ENCODE measurements at places on chromosomes 5 and 9.
A peak's percentile ranks its signal among the peaks of the same experiment; 100 is the strongest.

DNA sequence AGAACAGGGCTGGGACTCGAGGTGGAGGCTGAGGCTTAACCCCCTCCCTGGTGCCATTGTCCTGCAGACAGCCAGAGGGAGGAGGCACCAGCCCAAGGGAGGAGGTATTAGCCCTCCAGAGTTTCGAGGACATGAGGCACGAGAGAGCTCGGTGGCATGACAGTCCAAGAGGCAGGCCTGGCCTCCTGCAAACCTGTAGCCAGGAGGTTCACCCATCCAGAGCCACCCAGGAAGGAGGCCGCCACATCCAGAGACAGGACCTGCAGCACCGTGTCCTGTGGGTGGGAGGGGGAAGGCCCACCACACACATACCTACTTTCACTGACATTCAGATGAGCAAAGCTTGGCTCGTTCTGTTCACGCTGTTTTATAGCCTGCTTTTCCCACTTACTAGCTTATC, 75.2 kb upstream of the ADAMTS2 start:
- DNase-seq, result no peak

- DNase-seq, result no peak
Measured at GRCh38 chr5:76585783-76586217, 37.4 kb downstream of the F2RL2 start.

DNA sequence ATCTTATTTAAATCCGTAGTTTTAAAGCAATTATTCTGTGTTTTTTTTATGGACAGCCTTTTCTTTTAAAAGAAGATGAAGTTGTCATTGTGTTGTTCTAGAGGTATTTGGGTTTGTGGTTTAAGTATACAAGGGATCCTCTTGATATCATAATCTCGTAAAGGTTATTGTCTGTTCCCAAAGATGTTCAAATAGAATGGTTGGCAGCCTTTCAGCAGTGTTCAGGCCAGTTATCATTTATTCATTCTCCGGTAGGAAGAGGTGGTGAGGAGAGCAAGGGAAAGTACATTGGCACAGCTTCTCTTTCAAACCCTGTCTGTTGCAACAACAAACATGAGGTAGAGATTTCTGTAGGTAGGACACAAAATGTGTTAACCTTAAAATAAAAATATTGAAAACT, 147.0 kb downstream of the FOCAD start:
- no peak for DNase-seq

DNA sequence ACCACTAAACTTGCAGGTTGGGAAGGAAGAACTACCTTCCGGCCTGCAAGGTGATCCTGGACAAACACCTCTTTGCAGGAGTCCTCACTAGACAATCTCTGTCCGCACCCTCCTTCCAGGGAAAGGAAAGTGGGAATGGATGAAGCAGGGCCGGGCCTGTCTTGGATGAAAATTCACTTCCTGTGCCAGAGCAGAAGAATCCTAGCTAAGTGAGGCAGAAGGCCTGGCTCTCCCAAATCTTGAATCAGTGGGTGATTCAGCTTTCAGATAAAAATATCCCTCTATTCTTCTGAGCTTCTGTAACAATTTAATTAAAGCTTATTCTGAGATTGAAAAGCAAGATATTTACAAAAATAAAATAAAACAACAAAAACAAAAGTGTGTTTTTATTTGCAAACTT, 281.9 kb upstream of the TLE4 start:
- no peak for DNase-seq

DNA sequence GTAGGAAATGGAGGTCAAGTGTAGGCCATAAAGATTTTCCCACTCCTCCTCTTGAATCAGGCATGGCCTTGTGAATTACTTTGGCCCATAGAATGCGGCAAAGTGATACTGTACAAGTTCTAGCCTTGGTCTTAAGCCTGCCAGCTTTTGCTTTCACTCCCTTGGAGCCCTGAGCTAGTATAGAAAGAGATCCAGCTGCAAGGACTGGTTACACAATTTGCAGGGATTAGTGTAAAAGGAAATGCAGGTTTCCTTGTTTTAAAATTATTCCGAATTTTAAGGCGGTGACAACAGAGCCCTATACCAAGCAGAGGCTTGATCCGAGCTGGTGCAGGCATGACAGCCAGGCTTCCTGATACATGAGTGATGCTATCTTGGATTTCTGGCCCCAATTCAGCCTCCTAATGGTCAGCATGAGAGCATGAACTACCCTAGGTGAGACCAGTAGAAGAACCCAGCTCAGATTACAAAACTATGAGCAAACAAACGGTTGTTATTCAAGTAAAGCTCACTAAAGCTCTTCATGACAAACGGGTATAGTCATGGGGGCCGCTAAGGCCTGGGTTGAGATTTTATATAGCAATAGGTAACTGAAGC, 257.9 kb downstream of the DOCK8 start:
- DNase-seq, result no peak

- DNase-seq, result no peak
Measured at GRCh38 chr5:139186261-139186660, 11.9 kb downstream of the SIL1 start.

DNA sequence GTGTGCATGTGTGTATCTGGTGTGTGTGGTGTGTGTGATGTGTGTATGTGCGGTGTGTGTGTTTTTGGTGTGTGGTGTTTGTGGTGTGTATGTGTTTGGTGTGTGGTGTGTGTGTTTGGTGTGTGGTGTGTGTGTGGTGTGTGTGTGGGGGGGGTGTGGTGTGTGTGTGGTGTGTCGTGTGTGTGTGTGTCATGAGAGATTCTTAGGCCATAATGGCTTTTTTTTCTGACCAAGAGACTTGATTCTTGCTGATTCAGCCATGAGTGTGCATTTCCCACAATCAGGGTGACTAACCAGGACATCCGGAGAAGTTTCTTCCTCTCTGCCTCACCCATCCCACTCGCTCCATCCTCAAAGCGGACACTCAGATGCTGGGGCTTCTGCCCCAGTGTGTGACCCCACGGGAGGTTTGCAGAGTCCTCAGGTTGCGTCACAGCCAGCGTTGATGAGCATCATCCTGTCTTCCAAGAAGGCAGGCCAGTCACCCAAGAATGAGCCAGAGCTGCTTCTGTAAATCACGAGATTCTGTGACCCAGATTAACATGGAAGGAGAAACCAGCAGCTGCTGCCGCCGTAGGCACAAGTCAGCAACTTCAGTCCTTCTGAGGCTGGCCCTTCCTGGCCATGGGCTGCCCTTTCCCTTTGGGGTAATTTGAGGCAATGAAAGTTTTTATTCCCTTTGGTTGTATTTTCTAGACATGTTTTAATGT, 12.5 kb upstream of the CTSL start:
- DNase-seq, result no peak

- no peak for DNase-seq
Measured at GRCh38 chr5:116152169-116152568, 67.3 kb downstream of the COMMD10 start.

GRCh38 chr9:95030920-95031642, 286.4 kb downstream of the FANCC start:
- DNase-seq, result no peak

DNA sequence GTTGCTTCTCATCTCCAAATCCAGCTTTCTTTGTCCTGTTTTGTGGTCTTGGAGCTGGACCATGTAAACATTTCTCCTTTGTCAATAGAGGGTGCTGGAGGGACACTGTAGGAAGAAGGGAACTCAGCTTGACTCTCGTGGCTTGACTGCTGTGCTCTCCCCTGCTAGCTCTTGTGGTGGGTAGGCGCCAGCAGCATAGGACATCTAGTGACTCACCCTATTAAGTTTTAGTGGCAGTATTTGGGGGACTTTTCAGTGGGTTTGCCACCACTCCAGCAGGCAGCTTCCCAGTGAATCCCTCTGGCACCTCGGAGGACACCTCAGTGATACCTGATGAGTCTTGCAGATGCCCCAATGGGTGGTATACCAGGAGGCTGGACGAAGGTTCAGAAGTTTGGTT, 97.8 kb downstream of the TSSK1B start:
- peak; percentile 26 for DNase-seq

- no peak for DNase-seq
Measured at GRCh38 chr5:88172847-88173758, 95.5 kb downstream of the TMEM161B start.

DNA sequence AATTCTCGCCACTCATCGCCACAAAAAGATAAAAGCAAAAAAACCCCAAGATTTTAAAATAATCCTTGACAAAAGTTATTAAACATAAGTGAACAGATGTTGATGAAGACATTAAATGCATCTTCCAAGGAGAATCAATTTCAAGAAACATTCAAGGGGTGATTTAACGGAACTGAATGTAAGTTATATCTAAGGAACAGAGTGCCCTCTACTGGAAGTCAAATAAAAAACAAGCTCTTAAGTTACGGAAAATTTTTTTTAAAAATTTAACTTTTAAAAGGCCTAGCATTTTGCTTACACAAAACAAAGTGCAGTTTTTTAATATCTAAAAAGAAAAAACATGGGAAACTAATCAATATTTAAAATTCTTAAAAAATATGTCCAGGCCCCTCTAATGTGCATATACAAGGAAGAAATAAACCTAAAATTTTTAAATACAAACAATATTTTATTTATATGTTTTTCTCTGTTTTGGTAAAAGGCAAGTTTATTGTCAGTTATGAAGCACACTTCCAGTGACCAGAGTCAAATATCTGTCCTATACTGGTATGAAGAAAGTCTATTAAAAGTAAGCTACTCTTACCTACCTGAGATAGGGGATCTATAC, 28.0 kb downstream of the TEX10 start:
- DNase-seq, result no peak

DNA sequence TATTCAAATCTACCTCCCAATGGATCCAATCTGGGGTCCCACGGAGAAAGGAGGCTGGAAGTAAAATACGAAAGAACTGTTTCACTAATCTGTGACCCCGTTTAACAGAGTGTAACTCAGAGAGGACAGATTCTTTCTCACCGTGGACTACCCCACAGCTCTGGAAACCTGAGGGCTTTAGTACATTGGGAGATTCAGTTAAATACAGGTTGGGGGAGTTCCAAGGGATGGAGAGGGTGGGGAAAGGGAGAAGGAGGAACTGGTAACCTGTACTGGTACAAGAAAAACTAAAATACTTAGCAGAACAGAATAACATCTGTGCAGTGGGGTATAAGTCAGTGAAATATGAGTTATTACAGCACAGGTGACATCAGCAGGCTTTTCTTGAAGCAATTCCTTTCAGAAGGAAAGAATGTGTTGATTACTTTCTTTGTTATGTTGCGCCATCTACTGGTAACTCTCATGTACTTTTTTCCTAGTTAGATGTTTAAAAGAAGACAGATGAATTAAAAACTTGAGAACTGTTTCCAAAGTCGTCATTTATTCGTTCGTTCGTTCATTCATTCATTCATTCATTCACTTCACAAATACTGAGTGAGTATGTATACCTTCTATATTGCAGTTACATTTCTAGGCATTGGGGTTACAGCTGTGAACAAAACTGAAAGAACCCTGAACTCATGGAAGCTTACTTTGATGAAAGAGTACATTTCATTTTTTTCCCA, 30.0 kb upstream of the STOM start:
- peak; percentile 41 for DNase-seq

- DNase-seq, result no peak
Measured at GRCh38 chr5:133469252-133469651, 143.1 kb downstream of the FSTL4 start.

GRCh38 chr5:159478950-159479349, 148.7 kb upstream of the IL12B start:
- no peak for DNase-seq

- DNase-seq, result no peak
Measured at GRCh38 chr5:154482528-154483449, 4.8 kb upstream of the HAND1 start.

DNA sequence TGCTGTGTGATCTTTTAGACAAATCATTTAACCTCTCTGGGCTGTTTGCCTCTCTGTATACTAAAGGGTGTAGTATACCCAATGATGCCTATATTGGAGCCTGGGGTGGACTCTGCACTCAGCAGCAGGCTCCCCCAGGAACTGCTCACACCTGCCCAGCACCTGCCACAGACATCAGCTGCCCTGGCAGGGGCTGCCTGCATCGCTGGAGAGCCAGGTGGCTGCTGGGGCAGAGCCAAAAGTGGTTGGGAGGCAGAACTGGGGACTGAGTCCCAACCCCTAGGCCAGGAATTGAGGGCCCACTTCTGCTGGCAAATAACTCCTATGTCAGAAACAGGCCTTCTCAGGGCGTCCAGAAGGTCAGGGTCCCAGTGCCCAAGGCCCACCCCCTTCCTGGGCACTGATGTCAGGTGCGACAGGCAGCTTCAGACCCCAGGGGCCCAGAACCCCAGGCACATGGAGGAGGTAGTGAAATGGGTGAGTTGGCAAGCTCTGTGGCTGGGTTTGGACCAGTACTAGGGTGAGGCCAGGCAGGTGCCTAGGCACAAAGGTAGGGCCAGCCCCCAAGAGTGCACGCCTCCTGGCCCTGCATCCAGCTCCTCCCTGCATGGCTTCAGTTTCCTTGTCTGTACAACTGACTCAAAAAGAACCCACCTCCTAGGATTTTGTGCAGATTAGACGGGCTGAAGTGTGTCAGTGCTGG, 5.8 kb downstream of the UNC5A start:
- no peak for DNase-seq

GRCh38 chr5:16812911-16813310, 123.2 kb downstream of the MYO10 start:
- DNase-seq, result no peak

- no peak for DNase-seq
Measured at GRCh38 chr5:120297616-120298015, 166.5 kb upstream of the PRR16 start.

DNA sequence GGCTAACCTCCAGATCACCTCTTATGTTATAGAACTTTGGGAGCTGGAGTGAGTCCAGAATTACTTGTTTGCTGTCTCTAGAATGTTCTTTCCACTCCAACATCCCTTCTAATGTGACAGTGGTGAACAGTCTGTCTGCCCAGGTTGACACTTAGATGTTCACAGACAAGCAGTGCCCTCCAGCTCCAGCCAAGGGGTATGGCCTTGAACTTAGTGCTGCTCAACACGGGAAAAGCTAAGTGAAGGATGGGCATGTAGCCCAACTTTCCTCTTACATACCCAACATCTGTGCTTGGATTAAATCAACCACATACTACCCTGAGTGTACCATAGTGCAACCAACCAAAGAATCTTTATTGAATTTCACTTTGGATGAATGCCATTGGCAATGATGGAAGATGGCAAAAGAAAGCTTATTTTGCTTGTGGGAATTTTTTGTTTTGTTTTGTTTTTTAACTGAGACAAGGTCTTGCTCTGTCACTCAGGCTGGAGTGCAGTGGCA, 201.2 kb downstream of the NXNL2 start:
- DNase-seq, result no peak

Data from iPS-NIHi11 (cell line).